ENCODE measurements at places on chromosomes 11 and 22. TPM values are rescaled to one million over a fixed set of nuclear protein-coding genes. Genes with fewer than 3 reads are reported as not detected.

The SYT8 gene
- 0.81 TPM for total RNA-seq

GRCh38 chr22:27401321-27401720, 400.2 kb downstream of the MN1 start:
- no peak for DNase-seq

The OR8D1 gene
- total RNA-seq = not detected

GRCh38 chr11:75084883-75085282, 11.8 kb downstream of the OR2AT4 start:
- DNase-seq = no peak

DNA sequence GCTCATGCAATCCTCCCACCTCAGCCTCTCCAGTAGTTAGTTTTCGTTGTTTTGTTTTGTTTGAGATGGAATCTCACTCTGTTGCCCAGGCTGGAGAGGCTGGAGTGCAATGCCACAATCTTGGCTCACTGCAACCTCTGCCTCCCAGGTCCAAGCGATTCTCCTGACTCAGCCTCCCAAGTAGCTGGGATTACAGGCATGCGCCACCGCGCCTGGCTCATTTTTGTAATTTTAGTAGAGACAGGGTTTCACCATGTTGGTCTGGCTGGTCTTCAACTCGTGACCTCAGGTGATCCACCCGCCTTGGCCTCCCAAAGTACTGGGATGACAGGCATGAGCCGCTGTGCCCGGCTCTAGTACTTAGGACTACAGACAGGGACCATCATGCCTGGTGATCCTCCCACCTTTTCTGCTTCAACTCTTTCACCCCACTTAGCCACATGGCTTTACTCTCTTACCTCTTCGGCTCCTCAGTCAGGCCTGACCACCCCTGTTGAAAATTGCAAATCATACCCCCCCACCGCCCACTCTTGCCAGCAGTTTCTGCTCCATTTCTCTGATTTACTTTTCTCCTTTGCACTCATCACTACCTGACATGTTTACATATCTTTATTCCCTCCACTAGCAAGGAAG, 157.1 kb upstream of the GRK3 start:
- no peak for DNase-seq

- no peak for DNase-seq
Observed at GRCh38 chr11:55811067-55811466, at the start of gene OR5L1. TSS of gene OR5L1 (plus strand) at chr11:55811367. CDS start at chr11:55811467, 100 bp downstream.

DNA sequence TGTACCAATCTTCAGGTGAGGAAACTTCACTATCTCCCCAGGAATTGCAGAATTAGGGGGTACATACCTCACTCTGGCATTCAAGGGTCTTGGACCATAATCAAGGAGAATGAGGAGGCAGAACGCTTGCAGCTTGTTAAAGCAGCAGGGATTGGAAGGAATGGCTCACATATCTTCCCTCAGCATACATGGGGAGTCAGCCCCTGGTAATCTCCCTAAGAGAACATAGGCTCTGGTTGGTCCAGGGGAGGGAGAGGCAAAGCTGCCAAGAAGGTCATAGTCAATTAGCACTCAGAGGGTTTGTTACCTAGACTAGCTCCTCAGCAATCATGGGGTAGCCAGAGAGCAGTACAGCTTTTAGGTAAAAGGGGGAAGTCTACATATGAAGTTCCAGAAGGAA, 256.8 kb downstream of the INSC start:
- no peak for DNase-seq

DNA sequence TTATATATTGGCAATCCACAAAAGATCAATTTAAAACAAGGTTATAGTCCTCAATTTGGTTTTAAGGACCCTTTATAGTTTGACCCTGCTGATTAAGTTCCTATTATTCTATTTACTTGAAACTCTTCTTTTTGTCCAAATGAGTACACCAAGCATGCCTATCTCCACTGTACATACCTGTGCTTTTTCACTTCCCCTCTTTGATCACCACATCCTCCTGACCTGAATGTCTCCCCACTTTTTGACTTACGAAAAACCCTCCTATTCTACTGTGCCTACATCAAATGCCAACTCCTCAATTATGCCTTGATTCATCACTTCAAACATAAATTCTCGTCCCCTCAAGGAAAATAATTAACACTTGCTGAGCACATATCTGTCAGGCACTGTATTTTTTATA, 113.5 kb downstream of the SOX6 start:
- DNase-seq = no peak

DNA sequence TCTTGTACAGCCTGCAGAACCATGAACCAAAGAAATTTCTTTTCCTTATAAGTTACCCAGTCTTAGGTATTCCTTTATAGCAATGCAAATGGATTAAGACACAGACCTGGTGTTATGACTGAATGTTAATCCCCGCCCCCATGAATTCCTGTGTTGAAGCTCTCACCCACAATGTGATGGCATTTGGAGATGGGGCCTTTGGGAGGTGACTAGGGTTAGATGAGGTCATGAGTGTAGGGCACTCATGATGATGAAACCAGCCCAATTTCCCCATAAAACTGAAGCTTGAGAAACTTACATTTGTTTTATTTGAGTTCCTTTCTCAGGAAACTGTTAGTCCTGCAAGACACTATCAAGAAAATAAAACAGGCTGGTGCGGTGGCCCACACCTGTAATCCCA, 115.8 kb upstream of the THY1 start:
- DNase-seq = no peak

DNA sequence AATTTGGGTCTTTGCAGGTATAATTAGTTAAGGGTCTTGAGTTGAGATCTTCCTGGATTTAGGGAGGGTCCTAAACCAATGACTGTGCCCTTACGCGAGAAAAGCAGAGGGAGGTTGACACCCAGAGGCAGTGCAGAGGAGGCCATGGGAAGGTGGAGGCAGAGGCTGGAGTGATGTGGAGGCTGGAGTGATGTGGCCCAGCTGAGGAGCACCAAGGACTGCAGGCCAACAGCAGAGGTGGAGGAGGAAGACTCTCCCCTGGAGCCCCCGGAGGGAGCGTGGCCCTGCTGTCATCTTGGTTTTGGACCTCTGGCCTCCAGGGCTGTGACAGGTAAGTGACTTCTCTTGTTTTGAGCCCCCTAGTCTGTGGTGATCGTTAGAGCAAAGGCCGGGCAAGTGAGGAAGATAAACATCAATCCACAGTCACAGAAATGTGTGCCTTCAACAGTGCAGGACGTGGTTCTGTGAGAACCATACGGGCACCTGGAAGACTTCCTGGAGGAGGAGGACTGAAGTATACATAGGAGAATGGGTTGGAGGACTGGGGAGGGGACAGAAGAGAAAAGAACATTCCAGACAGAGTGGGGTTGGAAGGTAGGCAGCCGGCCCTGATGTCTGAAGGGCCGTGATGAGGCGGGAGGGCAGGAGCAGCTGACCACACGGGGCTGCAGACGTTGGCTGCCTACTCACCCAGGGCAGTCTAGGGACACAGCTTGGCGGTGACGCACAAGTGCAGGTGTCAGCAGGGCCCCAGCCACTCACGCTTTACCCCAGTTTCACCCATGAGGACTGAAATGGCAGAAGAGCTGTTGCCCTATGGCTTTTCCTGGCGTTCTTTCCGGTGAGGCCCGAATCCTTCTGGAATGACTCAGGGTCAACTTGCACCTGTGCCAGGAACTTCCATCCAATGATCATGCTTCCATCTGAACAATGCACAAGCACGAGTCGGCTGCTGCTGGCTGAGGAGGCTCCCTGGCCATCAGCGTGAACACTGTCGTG, 270.2 kb downstream of the CTTN start:
- no peak for DNase-seq

DNA sequence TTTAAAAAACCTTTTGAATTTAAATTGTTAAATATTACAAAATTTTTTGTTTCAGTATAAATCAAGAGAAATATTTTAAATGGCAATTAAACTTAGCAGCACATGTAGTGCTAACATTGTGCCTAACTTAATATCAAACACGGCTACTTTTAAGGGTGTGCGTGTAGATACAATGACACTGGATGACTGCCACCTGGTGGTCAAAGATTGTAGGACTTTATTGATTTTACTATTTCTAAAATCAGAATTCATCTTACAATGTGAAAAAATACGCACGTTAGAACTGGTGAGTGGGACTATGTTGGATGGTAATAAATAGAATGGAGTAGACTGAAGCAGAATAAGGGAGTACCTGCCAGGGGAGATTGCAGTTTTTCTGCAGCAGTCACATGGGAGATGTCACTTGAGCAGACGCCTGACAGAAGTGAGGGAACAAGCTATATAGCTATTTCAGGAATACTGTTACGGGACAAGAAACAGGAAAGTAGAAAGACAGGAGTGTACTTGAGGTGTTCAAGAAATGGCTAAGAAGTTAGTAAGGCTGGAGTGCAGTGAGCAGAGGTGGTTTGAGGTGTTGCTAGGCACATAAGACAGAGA, 52.9 kb downstream of the UVRAG start:
- no peak for DNase-seq

DNA sequence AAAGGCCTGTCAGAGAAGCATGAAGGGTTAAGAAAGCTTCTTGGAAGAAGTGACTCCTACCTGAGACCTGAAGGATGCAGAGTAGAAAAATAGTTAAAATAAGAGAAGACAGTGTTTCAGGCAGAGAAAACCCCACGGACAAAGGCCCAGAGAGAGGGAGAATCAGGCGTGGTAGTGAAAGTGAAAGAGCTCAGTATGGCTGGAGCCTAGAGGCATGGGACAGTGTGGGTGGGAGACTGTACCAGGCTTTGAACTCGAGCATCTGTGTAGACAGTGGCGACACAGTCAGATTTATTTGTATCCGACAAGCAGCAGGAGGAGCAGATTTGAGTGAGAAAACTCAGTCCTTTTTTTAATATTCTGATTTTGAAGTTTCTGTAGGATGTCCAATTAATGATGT, 360.0 kb downstream of the OPCML start:
- no peak for DNase-seq

GRCh38 chr11:86458294-86459001, 83.8 kb downstream of the CCDC81 start:
- no peak for DNase-seq

GRCh38 chr11:122317305-122317704, 201.3 kb upstream of the BLID start:
- no peak for DNase-seq

DNA sequence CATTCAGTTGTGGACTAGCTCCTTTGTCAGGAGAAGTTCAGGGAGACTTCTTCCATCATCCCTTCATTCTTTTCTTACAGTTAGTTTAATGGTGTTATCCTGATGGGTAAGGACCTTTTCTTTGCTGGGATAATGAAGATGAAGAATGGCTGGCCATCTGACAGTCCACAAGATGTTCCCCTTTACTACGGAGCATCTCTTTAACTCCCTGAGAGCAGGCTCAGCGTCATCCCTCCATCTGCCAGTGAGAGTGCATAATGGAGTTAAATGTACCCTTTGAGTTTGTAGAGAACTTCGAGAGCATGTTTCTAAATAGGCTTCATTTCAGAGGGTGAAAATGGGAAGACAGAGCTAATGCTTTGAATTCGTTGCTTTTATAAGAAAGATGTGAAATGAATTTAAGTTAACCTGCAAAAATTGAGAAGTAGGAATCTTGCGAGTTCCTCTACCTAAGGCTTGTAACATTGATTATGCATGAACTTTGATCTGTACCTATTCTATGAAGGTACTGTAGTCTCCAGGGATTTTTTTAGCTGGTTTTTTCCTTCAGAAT, 1.7 kb downstream of the EP300 start:
- DNase-seq = no peak

The NAALADL1 gene
- 27.9 TPM for total RNA-seq

GRCh38 chr11:89521294-89521693, 30.1 kb upstream of the NOX4 start:
- no peak for DNase-seq

The ABTB2 gene
- 14.1 TPM for total RNA-seq
